AG09319 (cell line): ENCODE measurements at places on chromosomes 7 and 10.

GRCh38 chr7:151666886-151667285 lies 147.2 kb upstream of the RHEB start:
- DNase-seq, result no peak

DNA sequence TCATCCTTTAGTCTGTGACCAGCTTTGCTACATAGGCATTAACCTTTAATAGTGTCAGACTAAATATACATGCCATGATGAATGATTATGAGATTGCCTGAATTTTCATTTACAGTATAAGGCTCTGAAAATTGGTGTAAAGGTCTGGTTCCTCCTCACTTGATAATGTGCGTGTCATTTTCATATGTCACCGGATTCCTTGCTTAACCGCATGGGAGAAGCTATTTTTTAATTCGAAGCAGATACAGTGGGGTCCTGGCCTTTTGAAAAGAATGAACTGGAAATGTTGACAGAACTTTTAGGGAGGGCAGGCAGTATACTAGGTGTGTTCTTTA lies 192.4 kb upstream of the SH2B2 start:
- DNase-seq, result peak; percentile 30

DNA sequence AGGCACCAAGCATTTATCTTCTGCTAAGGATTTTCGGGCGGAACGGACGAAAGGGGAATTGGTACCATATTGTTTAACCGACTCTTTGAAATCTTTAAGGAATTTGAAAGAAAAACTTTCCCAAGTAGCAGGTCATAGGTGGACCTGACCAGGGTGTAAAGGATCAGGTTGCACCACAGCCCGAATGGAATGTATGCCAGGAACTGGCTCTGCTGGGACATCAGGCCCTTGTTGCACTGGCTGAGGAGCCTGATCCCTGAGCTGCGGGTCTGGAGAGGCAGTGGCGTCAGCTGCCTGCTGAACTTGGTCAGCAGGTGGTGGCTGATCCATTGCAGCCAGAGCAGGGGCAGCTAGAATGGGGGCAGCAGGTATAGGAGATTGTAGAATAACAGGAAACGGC lies 41.4 kb upstream of the AKR1C2 start:
- no peak for DNase-seq

GRCh38 chr7:4135301-4135700 lies 546.8 kb upstream of the FOXK1 start:
- DNase-seq, result no peak

DNA sequence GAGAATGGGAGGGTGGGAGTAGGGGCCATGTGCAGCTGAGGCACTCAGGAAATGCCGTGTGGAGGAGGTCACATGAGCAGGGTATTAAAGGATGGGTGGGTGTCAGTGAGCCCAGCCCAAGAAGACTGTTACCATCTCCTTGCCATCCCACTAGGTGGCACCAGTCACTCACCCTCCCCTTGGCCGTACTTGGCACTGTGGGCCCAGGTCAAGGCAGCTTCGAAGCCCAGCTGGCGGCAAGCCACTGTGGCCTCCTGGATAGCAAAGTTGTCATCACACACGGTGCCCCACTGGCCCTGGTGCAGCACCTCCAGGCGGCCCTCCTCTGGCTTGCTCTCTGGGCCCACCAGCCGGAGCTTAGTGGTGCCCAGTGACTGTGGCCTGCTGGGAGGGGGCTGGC lies 5.4 kb downstream of the LOXL4 start:
- DNase-seq, result no peak

- DNase-seq, result no peak
Observed at GRCh38 chr10:19843487-19843886, 27.3 kb downstream of the PLXDC2 start.

GRCh38 chr7:152883858-152884257 lies 124.3 kb downstream of the ACTR3B start:
- DNase-seq, result no peak

- no peak for DNase-seq
Observed at GRCh38 chr10:128976856-128977255, 490.2 kb upstream of the MGMT start.

DNA sequence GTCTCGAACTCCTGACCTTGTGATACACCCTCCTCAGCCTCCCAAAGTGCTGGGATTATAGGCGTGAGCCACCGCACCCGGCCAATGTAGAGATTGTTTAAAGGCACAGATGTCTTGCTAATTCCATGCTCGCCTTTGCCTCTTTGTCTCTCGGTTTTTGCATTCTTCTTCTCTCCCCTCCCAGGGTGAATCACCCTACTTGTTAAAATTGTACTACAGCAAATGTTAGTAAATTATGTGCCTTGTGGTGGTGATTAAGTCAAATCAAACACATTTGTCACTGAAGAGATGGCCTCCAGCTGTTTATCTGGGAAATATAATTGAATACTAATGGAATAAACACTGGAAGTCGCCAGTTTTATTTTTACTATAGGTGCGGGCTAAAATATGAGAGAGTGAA lies 384.4 kb upstream of the AUTS2 start:
- no peak for DNase-seq

DNA sequence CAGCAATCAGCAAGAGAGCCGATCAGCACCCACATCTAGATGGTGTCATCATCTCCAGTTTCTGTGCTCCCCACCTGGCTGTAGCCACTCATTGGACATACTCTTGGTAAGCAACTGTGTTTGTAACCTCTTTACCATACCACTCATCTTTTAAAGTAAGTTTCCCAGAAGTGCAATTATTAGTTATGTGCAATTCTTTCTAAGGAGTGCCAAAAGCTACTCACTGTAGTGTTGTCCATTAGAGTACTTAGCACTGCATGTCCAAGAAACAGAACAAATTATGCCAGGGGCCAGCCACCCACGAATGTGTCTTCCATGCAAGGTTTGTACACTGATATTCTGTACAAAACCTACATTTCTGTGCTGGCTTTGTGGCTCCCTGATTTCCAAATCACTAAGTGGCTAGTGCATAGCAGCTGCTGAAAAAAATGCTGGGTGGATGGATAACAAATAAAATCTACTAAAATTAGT lies 131.9 kb downstream of the SRPK2 start:
- no peak for DNase-seq

GRCh38 chr10:119653916-119654315 lies 2.7 kb downstream of the BAG3 start:
- DNase-seq, result no peak

GRCh38 chr7:129191272-129191671 lies 2.8 kb downstream of the SMO start:
- DNase-seq, result no peak

- no peak for DNase-seq
Observed at GRCh38 chr7:131890176-131890575, 333.7 kb upstream of the PODXL start.

DNA sequence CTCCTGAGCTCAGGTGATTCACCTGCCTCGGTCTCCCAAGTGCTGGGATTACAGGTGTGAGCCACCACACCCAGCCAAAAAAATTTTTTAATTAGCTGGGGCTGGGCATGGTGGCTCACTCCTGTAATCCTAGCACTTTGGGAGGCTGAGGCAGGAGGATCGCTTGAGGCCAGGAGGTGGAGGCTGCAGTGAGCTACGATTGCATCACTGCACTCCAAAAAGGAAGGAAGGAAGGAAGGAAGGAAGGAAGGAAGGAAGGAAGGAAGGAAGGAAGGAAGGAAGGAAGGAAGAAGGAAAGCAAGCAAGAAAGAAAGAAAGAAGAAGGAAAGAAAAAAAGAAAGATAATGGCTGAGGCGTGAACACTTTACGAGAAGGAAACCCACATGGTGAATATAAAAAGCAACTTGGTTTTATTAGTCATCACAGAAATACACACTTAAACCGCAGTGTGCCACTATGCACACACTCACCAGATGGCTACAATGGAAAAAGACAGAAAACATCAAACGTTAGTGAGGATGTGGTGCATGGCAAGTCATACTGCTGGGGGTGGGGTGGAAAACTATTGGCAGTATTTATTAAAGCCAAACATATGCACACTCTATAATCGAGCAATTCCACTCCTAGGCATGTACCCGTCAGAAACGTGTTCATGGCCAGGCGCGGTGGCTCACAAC lies 4.4 kb upstream of the CCL26 start:
- DNase-seq, result peak; percentile 36

- DNase-seq, result no peak
Observed at GRCh38 chr10:33228426-33228825, 106.0 kb downstream of the NRP1 start.
